Posterior vena cava (tissue), 2 donors: ENCODE measurements at places on chromosomes 2 and 18. TPM values are rescaled to one million over a fixed set of nuclear protein-coding genes. Genes with fewer than 3 reads are reported as not detected.

Gene ERLEC1
- total RNA-seq = 52.7 TPM

Gene CNTNAP5
- not detected for total RNA-seq

Gene R3HDM1
- 20.2 TPM for total RNA-seq

Gene INPP5D
- total RNA-seq = 19.9 TPM

Gene SP140
- total RNA-seq = 2.3 TPM
